ENCODE measurements at places on chromosomes 7 and 10. TPM values are rescaled to one million over a fixed set of nuclear protein-coding genes. Genes with fewer than 3 reads are reported as not detected.

DNA sequence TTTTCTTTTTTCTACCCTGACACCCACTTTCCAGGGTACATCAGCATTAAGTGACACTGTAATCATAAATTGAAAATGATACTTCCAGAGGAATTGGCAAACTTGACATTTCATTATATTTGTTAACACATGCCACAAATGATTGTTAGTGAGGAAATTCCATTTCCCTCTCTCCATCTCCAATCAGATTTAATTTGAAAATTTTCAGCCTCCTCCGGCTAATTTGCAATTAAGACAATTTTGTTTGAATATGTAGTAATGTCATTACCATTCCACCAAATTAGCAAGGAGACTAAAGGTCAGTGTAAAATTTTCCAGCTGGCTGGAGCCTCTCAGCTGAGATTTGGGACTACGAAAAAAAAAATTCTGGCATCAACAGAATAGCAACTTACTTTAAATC lies 242.7 kb downstream of the FOXP2 start:
- H3K36me3 ChIP-seq: no peaks in the 10 kb centered on the region
- peaks cover 73% of the 10 kb centered on the region for H3K4me1 ChIP-seq
- H3K27ac ChIP-seq: peak overlapping the region; percentile 64

DNA sequence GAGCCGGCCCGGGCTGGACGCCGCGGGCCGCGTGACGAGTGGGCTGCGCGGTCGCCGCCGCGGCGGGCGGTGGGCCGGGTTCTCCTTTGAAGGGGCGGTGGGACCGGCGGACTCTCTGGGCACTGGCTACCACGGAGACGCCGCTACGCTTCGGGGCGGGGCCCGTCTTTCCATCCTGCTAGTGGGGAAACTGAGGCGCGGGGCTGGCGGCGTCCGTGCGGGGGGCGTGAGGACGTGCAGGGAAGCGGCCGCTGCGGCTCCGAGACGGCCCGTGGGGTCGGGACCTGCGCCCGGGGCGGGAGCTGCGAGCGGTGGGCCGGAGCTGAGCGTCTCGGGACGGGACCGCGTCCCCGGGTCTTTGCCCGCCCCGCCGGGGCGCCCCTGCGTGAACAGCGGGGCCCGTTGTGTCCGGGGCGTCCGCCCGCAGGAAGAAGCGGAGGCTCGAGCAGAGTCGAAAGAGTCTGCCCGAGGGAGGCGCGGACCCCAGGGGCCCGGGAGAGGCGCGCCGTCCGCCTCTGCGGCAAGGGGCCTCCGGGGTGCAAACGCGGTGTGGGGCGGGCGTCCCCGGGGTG lies 548 bp upstream of the BNIP3 start:
- peak overlapping the region; percentile 83 for H3K4me3 ChIP-seq
- DNase-seq: no peak
- H3K27ac ChIP-seq: peak overlapping the region; percentile 69
- H3K27me3 ChIP-seq: no peaks in the 10 kb centered on the region

DNA sequence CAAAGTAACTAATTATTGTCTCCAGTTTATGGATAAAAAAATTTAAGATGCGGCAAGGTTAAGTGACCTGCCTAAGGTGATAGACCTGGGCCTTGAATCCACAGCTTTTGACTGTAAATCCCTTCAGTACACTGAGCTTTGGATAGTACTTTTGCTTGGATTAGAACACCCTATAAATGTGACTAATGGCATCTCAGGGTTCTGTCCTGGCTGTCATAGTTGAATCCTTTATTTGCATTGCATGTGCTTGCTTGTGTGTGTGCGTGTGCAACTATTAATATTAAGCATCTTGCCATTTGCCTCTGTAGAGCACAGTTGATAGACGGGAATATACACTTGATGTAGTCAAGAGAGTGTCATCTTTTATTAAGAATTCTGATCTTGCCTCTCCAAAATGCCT lies 228.0 kb downstream of the AUTS2 start:
- H3K27me3 ChIP-seq: no peaks in the 10 kb centered on the region
- H3K4me3 ChIP-seq: no peak overlapping the region
- no peak for DNase-seq
- no peak overlapping the region for H3K27ac ChIP-seq
- H3K4me1 ChIP-seq: peaks cover 37% of the 10 kb centered on the region
- H3K36me3 ChIP-seq: no peaks in the 10 kb centered on the region

- no peak for DNase-seq
- no peaks in the 10 kb centered on the region for H3K27me3 ChIP-seq
- H3K27ac ChIP-seq: no peak overlapping the region
- no peaks in the 10 kb centered on the region for H3K36me3 ChIP-seq
Measured at GRCh38 chr7:31744294-31744874, 57.4 kb downstream of the PPP1R17 start.

DNA sequence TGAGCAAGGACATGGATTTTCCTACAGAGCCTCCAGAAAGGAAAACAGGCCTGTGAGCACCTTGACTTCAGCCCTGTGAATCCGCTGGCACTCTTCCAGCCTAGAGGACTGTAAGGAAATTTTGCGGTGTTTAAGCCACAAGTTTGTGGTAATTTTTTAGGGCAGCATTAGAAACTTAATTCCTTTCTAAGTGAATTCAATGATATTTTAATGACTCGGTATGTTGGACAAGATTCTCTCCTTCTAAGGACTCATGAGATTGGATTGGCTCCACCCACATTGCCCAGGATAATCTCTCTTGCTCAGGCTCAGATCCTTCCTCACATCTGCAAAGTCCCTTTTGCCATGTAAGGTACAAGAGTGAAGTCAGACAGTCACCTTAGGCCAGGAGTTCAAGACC lies 4.5 kb downstream of the LYZL2 start:
- no peak for DNase-seq
- H3K4me3 ChIP-seq: no peak overlapping the region
- H3K36me3 ChIP-seq: no peaks in the 10 kb centered on the region
- H3K27ac ChIP-seq: no peak overlapping the region
- no peaks in the 10 kb centered on the region for H3K4me1 ChIP-seq

GRCh38 chr10:62534031-62534430 lies 159.9 kb downstream of the ZNF365 start:
- no peak overlapping the region for H3K4me3 ChIP-seq
- no peaks in the 10 kb centered on the region for H3K27me3 ChIP-seq
- H3K36me3 ChIP-seq: no peaks in the 10 kb centered on the region

- no peak overlapping the region for H3K27ac ChIP-seq
- no peaks in the 10 kb centered on the region for H3K36me3 ChIP-seq
- DNase-seq: no peak
- H3K4me3 ChIP-seq: no peak overlapping the region
- no peaks in the 10 kb centered on the region for H3K4me1 ChIP-seq
Measured at GRCh38 chr7:130699686-130700085, 13.3 kb upstream of the TSGA13 start.

- no peak overlapping the region for H3K4me3 ChIP-seq
- no peak for DNase-seq
- peaks cover 78% of the 10 kb centered on the region for H3K4me1 ChIP-seq
- H3K27me3 ChIP-seq: no peaks in the 10 kb centered on the region
- H3K27ac ChIP-seq: peak overlapping the region; percentile 21
Measured at GRCh38 chr10:86795353-86795752, 38.9 kb downstream of the BMPR1A start.

GRCh38 chr7:97623333-97623732 lies 108.6 kb upstream of the TAC1 start:
- DNase-seq: no peak
- H3K27ac ChIP-seq: no peak overlapping the region
- H3K4me1 ChIP-seq: no peaks in the 10 kb centered on the region
- no peaks in the 10 kb centered on the region for H3K27me3 ChIP-seq
- no peaks in the 10 kb centered on the region for H3K36me3 ChIP-seq
- no peak overlapping the region for H3K4me3 ChIP-seq

DNA sequence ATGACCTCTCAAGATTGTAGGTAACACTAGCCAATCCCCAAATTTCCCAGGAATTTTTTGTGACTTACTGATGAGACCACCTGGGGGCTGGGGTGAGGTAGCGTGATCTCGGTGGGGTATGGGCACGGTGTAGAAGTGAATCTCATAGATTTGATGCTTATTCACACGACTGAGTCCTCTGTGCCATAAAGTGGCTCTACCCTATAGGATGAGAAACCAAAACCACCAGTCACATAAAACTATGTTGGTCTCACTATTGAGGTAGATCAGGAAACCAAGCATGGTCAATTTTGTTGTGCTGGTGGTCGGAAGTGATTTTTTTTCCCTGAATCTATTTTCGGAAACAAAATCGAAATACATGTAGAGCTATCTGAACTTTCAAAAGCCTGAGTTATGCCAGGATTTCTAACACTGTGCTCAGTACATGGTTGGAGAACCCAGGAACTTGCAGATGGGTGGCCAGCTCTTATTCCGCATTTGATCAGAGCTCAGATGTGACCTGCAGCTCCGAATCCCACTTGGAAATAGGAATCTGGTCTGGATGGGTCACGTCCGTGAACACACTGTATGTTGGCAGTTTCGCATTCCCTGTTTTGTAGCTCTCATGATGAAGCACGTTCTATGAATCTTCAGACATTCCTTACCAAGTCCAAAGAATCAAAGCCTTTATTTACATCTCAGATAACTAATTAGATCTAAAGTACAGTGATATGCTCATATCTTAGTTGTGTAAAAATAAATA lies 261.5 kb downstream of the KLF6 start:
- H3K27ac ChIP-seq: no peak overlapping the region
- peaks cover 24% of the 10 kb centered on the region for H3K4me1 ChIP-seq
- H3K27me3 ChIP-seq: no peaks in the 10 kb centered on the region
- H3K36me3 ChIP-seq: no peaks in the 10 kb centered on the region
- DNase-seq: no peak

DNA sequence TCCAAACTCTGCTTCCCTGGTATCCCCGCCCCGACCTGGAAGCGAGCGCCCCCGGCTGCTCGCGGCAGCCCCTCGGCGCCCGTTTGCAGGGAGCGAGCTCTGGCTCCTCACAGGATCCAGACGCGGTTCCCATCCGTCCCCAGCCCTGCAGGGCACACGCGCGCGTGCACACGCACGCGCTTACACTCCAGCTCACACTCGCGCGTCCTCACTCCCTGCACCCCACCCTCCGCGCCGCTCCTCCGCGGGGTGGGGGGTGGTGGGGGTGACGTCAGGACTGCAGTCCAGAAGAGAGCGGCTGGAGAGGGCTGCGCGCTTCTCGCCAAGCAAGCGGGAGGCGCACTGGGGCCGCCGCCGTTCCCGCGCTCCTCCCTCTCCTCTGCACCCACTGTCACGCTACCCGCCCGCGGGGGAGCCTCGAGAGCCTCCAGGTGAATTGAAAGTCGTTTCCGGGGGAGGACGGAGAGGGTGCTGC lies 255.6 kb downstream of the OTUD1 start:
- DNase-seq: no peak
- H3K4me3 ChIP-seq: peak overlapping the region; percentile 31
- no peaks in the 10 kb centered on the region for H3K36me3 ChIP-seq
- no peak overlapping the region for H3K27ac ChIP-seq
- peaks cover 15% of the 10 kb centered on the region for H3K27me3 ChIP-seq
- H3K4me1 ChIP-seq: peaks cover 28% of the 10 kb centered on the region

GRCh38 chr10:52226197-52226847 lies 87.8 kb upstream of the DKK1 start:
- no peak overlapping the region for H3K27ac ChIP-seq
- H3K27me3 ChIP-seq: no peaks in the 10 kb centered on the region
- no peaks in the 10 kb centered on the region for H3K4me1 ChIP-seq
- H3K36me3 ChIP-seq: no peaks in the 10 kb centered on the region
- no peak for DNase-seq

DNA sequence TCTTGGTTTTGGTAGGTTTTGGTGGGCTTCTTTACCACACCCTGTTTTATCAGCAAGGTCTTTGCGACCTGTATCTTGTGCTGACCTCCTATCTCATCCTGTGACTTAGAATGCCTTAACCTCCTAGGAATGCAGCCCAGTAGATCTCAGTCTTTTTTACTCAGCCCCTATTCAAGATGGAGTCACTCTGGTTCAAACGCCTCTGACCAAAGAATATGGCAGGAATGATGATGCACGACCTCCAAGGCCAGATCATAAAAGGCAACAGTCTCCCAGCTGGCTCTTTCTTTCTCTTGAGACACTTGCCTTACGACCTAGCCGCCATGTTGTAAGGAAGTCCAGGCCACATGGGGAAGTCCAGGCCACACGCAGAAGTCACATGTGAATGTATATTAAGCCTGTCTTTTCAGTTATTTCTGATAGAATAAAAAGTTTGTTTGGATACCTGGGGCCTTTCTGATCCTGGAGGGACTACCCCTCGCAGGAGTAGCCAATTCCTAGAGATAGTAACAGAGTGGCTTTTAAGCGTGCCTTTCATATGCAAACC lies 10.5 kb upstream of the RADIL start:
- H3K4me3 ChIP-seq: no peak overlapping the region
- no peaks in the 10 kb centered on the region for H3K4me1 ChIP-seq
- no peak overlapping the region for H3K27ac ChIP-seq
- no peak for DNase-seq
- no peaks in the 10 kb centered on the region for H3K27me3 ChIP-seq

DNA sequence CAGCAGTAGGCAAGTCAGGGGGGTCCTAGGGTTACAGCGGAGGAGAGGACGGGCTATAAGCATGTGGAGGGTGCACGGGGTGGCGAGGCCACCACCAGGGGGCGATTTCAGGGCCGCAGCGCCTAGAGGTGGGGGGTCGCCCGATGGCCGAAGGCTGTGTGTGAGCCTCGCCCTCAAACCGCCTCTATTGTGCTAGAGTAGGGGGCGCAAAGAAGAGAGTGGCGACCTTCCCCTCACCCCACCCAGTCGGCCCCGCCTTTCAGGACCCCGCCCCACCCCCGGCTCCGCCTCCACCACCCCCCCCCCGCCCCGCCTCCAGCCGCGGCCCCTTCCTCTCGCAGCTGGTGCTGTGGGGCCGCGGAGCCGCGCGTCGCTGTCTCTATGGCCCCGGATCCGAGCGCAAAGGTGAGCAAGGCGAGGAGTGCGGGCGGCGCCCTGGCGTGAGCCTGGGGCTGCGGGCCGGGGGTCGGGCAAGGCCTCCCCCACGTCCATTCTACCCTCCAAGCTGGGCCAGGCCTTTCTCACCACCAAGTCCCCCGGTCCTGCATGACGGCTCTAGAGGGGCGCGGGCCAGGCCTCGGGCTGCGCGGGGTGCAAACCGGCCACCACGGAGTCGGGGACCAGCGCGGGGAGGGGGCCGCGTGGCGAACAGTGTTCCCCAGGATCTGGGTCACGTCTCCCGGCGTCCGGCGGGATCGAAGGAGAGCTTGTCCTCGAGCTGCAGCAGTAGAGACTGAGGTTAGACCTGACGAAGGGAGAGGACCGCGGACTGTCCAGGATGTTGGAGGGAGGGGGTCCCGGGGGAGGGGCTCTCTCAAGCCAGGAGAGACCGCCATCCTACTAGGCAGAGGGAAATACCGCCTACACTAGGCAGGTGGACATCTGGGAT lies at the start of gene SEMA4G:
Gene SEMA4G, plus strand, starts transcription at position 318 of the 889 bp plus-strand sequence. CDS start 3,409 bp downstream, outside the sequence.
- H3K4me3 ChIP-seq: peak within 1 kb of the TSS; percentile 73
- H3K27me3 ChIP-seq: no peaks in the 10 kb centered on the region

GRCh38 chr7:87380905-87381304 lies 35.4 kb downstream of the CROT start:
- no peak overlapping the region for H3K4me3 ChIP-seq
- no peak overlapping the region for H3K27ac ChIP-seq
- H3K36me3 ChIP-seq: peaks cover 56% of the 10 kb centered on the region

- DNase-seq: no peak
- H3K4me1 ChIP-seq: no peaks in the 10 kb centered on the region
Measured at GRCh38 chr10:62655337-62655994, 149.1 kb upstream of the ADO start.

- no peaks in the 10 kb centered on the region for H3K36me3 ChIP-seq
- no peak overlapping the region for H3K27ac ChIP-seq
- H3K4me1 ChIP-seq: no peaks in the 10 kb centered on the region
- no peak for DNase-seq
- H3K4me3 ChIP-seq: no peak overlapping the region
Measured at GRCh38 chr10:34045571-34046190, 711.2 kb upstream of the NRP1 start.

The LRRC18 gene
- total RNA-seq: not detected

The C7orf57 gene
- not detected for total RNA-seq

The TLL2 gene
- 0.19 TPM for total RNA-seq

The CAV1 gene
- 638 TPM for total RNA-seq

The NPSR1 gene
- not detected for total RNA-seq

The NEUROD6 gene
- not detected for total RNA-seq

The BRAF gene
- total RNA-seq: 37.3 TPM

Measured in esophagus muscularis mucosa (tissue), 4 donors.